HCT116 (cell line): ENCODE measurements at places on chromosomes 16 and 17. TPM values are rescaled to one million over a fixed set of nuclear protein-coding genes. Genes with fewer than 3 reads are reported as not detected.

The MTMR4 gene
- total RNA-seq = 67.2 TPM

GRCh38 chr16:69724981-69725479 is 1.3 kb downstream of the NQO1 start:
- DNase-seq = no peak

DNA sequence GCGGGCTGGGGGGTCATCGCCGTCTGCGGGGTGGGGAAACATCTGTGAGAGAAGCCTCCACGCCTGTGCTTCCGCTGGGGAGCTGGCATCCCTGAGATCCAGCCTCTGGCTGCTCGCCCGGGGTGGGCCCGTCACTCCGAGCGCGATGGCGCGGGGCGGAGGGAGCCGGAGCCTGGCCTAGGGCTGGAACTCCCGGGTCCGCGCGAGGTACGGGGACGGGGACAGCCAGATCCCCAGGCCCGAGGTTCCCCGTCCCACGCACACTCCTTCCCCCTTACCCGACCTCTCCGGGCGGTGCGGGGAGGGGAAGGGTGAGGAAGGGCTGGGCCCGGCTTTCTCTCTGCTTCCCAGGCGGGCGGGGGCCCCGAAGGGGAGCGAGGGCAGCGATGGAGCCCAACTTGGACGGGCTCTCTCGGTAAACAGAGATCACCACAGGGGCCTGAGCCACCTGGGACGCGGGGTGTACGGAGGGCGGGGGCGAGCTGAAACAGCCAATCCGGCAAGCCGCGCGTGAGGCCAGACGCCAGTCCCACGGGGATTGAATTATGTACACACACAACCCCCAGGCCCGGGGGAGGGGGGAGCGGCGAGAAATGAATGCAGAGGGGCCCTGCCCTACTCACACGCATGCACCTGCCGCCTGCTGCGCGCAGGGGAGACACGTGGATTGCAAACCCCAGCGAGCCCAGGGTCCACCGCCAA is at the start of gene SLC16A11:
TSS of gene SLC16A11 (minus strand) at position 596 of the 702 bp plus-strand sequence. CDS start at position 17, 579 bp downstream.
- no peak for DNase-seq

DNA sequence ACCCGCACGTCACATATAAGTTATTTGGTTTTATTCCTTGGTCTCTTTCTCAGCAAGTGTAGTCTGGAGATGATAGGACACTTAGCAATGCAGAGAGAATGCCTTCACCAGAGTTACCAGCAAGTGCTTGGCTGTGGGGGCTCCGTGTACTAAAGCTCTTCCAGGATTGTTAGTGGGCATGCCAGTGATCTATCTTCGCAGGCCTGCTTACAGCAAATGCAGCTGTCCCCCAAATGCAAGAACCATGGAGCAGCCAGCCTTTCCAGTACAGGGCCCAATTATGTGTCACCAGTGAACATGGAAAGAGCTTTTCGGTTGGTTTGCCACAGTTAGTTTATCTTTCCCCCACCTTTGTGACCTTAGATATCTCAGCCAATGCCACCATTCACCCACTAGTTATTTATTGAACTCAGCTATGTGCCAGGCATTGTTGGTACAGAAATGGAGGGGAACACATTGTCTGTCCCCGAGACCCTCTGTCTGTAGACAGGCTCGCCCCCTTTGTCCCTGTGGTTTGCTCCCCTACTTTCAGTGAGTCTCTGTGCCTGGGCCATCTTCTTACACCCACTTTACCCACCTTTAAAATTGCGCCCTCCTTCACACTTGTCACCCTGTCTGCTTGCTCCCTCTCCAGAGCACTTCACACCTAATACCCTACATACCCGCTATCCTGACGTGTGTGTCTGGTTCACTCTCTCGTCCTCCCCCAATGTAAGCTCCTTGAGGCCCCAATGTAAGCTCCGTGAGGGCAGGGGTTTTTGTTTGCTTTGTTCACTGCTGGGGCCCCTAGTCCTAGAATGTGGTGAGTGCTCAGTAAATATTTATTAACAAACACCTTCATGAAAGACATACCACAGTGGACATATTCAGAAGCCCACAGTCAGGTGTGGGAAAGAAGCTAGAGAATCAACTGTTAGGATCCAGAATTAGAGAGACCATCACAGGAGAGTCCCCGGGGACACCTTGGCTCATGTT is 13.3 kb downstream of the USP10 start:
- no peak for DNase-seq

- DNase-seq = no peak
Measured at GRCh38 chr17:6482105-6482455, 37.8 kb downstream of the PIMREG start.

DNA sequence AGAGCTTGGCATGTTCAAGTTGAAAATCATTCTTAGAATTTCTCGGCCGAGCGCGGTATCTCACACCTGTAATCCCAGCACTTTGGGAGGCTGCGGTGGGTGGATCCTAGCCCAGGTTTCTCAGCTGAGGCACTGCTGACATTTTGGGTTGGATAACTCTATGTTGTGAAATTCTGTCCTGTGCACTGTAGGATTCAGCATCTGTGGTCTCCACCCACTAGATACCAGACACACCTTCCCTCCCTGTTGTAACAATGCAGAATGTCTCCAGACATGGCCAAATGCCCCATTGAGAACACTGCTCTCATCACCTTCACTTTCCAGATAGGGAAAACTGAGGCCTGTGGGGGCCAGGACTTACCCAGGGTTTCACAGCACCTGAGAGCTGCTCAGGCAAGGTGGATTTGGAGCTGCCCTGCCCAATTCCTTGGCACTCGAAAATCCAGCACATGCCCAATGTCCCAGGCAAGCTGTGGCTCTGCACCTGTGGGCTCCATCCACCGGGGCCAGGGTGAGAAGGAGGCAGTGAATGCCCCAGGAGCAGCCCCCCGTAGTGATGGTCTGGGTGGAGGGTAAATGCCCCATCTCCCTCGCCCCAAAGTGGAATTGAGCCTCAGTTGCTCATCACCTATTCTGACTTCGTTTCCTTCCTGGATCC is 20.2 kb upstream of the TVP23A start:
- no peak for DNase-seq

DNA sequence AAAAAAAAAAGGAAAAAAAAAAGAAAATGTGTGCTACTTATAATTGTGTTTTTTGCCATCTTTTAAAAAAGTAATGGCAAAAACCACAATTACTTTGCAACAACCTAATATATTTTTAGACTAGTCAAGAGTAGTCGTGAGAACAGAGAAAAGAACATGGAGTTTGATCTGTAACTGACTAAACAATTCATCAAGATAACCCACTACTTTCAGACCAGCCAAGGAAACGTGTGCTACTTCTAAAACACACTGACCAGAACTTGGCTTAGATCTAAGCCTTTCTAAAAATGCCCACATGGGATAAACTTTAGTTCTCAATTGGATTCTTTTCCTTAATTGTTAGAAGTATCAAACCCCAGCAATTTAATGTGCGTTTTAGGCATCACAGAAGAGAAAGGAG is 616 bp downstream of the PECAM1 start:
- no peak for DNase-seq
